ENCODE measurements at places on chromosomes 1 and 21.

GRCh38 chr1:171139890-171140289, 45.2 kb upstream of the FMO2 start:
- H3K27me3 ChIP-seq = no peaks in the 10 kb centered on the region
- peaks cover 21% of the 10 kb centered on the region for H3K4me1 ChIP-seq
- DNase-seq = no peak
- H3K36me3 ChIP-seq = no peaks in the 10 kb centered on the region
- H3K27ac ChIP-seq = no peak overlapping the region

DNA sequence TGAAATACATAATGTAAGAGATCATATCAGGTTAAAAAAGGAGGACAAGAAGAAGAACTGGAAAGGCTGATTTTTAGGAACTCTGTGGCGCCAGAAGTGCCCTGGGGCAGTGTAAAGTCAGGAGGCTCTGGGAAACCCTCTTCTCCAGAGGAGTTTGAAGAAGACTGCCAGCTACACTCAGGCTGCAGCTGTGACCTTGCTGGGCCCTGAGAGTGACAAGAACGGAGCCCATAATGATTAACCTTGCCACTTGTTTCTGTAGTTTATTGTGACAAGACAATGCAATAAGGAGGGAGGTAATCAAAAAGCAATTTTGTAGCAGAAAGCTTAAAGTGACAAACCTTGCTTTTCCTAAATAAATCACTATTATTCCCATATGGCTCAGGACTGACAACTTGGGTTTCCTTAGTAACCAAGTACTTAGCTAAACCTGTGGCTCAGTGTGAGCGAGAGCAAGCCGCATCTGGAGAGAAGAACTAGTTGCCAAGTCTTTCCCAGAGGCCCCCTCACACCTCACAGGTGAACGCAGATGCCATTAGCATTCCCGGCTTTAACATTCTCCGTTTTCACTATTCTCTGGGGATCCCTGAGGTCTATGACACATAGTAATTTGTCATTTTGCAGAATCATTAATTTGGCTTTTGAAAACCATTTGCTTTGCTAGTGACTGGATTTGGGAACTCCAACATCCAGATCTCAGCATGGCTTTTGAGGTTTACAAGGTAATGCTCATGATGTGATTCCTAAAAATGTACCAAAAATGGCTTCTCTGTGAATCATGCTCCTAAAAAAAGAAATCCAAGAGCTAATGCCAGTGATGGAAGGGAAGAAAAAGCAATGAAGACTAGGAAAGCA, 115.9 kb downstream of the OMA1 start:
- H3K4me1 ChIP-seq = peaks cover 13% of the 10 kb centered on the region
- DNase-seq = no peak
- no peak overlapping the region for H3K27ac ChIP-seq
- no peaks in the 10 kb centered on the region for H3K36me3 ChIP-seq

GRCh38 chr1:15820478-15820877, 13.0 kb upstream of the UQCRHL start:
- H3K27me3 ChIP-seq = no peaks in the 10 kb centered on the region
- no peaks in the 10 kb centered on the region for H3K4me1 ChIP-seq
- no peak overlapping the region for H3K27ac ChIP-seq
- DNase-seq = no peak
- H3K4me3 ChIP-seq = no peak overlapping the region
- H3K36me3 ChIP-seq = no peaks in the 10 kb centered on the region

GRCh38 chr1:38079019-38079418, 32.4 kb upstream of the POU3F1 start:
- no peak for DNase-seq
- no peak overlapping the region for H3K27ac ChIP-seq
- H3K36me3 ChIP-seq = no peaks in the 10 kb centered on the region
- H3K4me1 ChIP-seq = peaks cover 22% of the 10 kb centered on the region
- no peak overlapping the region for H3K4me3 ChIP-seq

DNA sequence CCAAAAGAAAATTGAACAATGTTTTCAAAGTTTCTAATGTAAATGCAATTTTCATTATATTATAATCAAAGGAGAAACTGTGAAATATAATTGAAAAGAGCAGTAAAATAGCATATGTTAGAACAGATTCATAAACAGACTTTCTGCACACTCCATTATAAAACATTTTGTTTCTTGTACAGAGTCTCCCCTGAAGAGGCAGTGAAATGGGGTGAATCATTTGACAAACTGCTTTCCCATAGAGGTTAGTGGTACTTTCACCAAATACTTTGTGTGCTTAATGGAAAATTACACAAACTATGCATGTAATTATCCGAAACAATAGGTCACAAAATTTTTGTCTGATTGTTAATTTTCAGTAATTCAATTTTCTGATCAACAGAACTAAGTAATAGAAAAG, 1.9 kb downstream of the RGS18 start:
- H3K27me3 ChIP-seq = no peaks in the 10 kb centered on the region
- no peaks in the 10 kb centered on the region for H3K36me3 ChIP-seq
- DNase-seq = no peak
- H3K4me3 ChIP-seq = no peak overlapping the region

GRCh38 chr1:37821481-37821880, 13.5 kb upstream of the YRDC start:
- H3K4me3 ChIP-seq = no peak overlapping the region
- no peaks in the 10 kb centered on the region for H3K4me1 ChIP-seq
- no peaks in the 10 kb centered on the region for H3K27me3 ChIP-seq
- peaks cover 32% of the 10 kb centered on the region for H3K36me3 ChIP-seq

- no peaks in the 10 kb centered on the region for H3K36me3 ChIP-seq
- H3K4me1 ChIP-seq = peaks cover 10% of the 10 kb centered on the region
- no peak overlapping the region for H3K27ac ChIP-seq
- H3K27me3 ChIP-seq = no peaks in the 10 kb centered on the region
- no peak for DNase-seq
These were observed 407.9 kb upstream of the PKN2 start for GRCh38 chr1:88276163-88276562.

DNA sequence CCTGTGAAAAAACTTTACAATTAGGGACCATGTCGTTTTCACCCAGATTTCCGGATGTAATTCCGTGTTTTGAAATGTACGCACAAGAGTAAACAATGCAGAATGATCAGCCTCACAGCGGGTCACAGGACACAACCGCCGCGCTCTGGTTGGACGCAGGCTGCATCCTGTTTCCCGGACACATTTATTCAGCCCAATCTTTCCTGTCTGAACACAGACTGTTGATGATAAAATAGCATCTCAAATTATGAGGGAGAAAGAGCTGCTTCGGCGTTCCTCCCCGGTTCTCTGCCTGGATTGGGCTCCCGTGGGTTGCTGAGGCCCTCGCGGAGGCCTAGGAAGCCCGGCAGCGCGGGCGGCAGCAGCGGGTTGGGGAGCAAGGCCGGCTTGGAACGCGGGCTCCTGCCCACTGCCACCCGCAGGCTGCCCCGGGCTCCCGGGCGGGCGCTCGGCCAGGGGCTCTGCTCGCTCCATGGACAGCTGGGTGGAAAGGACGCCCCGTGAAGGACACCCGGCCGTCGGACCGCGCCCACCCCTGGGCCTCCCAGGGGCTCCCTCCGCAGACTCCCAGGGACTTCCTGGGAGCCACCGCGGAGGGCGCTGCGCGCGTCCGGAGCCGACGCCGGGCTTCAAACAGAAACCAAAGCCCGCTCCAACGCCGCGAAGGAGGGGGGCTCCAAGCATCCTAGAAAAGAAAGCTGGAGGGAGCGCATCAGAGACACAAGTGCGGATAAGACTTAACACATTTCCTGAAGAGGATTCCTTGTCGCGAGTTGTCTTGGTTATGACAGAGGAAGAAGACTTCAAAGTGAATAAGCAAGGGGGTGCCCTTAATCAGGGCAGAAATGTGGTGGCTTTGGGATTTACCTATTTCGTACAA, 122.3 kb downstream of the ESRRG start:
- H3K4me1 ChIP-seq = peaks cover 20% of the 10 kb centered on the region
- H3K36me3 ChIP-seq = no peaks in the 10 kb centered on the region
- peaks cover 9% of the 10 kb centered on the region for H3K27me3 ChIP-seq
- peak overlapping the region; percentile 53 for H3K4me3 ChIP-seq
- no peak overlapping the region for H3K27ac ChIP-seq
- peak; percentile 89 for DNase-seq

DNA sequence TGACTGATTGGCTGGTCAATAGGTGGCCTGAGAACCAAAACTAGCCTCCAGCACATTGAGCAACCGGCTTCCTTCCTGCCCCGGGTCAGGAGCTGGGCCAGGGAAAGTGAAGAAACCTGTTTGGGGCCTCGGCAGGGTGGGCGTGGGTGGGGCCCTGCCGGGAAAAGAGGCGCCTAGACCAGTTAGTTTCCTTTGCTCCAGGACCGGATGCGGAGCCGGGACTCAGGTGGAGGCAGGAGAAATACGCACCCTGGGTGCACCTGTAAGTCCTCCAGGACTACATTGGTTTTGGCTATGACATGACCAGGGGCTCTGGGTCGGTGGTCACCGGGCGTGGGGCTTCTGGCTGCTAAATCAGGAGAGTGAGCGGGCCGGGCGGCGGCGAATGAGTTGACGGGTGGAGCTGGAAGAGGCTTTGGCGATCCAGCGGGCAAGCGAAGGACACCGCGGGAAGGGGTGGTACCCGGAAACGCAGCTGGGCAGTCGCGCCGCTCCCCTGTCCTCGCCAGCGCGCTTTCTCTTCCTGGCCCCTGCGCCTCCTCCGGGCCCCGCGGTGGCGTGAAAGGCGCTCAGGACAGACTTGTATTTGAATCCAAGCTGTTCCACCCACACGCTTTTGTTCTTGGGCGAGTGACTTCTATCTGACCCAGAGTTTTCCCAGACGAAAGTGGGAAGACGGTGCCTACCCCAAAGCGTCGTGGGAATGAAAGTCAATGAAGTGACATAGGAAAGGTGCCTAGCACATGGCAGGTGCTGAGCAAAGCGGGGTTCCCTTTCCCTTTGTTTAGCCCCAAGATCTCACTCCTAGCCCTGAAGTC, 30.6 kb upstream of the JUN start:
- no peaks in the 10 kb centered on the region for H3K36me3 ChIP-seq
- peak; percentile 80 for DNase-seq
- no peak overlapping the region for H3K27ac ChIP-seq
- H3K27me3 ChIP-seq = peaks cover 24% of the 10 kb centered on the region

- peaks cover 26% of the 10 kb centered on the region for H3K36me3 ChIP-seq
- DNase-seq = no peak
- peak overlapping the region; percentile 40 for H3K27ac ChIP-seq
- no peak overlapping the region for H3K4me3 ChIP-seq
These were observed 17.5 kb downstream of the CAP1 start for GRCh38 chr1:40058097-40058452.

- peak; percentile 8 for DNase-seq
- no peak overlapping the region for H3K4me3 ChIP-seq
- peaks cover 10% of the 10 kb centered on the region for H3K4me1 ChIP-seq
- H3K27me3 ChIP-seq = no peaks in the 10 kb centered on the region
These were observed 908.2 kb upstream of the ADGRL2 start for GRCh38 chr1:80892539-80892938.

DNA sequence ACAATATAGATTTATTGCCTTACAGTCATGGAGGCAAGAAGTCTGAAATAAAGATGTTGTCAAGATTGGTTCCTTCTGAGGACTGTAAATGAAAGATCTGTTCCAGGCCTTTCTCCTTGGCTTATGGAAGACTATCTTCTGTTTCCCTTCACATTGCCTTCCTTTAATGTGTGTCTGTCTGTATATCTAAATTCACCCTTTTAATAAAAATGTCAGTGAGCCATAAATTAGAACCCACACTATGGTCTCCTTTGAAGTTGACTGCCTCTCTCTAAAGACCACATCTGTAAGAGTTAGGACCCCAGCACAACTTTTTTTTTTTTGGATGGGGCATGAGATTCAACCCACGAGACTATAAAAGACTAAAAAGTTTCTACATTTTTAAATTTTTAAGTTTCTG, 305.8 kb downstream of the KCNT2 start:
- H3K27me3 ChIP-seq = no peaks in the 10 kb centered on the region
- H3K4me1 ChIP-seq = peaks cover 31% of the 10 kb centered on the region
- no peak for DNase-seq
- no peak overlapping the region for H3K4me3 ChIP-seq
- H3K27ac ChIP-seq = peak overlapping the region; percentile 17
- no peaks in the 10 kb centered on the region for H3K36me3 ChIP-seq

- H3K27ac ChIP-seq = no peak overlapping the region
- H3K4me3 ChIP-seq = no peak overlapping the region
- no peaks in the 10 kb centered on the region for H3K36me3 ChIP-seq
- DNase-seq = no peak
- no peaks in the 10 kb centered on the region for H3K4me1 ChIP-seq
These were observed 83.2 kb downstream of the SH3GLB1 start for GRCh38 chr1:86787621-86788020.

DNA sequence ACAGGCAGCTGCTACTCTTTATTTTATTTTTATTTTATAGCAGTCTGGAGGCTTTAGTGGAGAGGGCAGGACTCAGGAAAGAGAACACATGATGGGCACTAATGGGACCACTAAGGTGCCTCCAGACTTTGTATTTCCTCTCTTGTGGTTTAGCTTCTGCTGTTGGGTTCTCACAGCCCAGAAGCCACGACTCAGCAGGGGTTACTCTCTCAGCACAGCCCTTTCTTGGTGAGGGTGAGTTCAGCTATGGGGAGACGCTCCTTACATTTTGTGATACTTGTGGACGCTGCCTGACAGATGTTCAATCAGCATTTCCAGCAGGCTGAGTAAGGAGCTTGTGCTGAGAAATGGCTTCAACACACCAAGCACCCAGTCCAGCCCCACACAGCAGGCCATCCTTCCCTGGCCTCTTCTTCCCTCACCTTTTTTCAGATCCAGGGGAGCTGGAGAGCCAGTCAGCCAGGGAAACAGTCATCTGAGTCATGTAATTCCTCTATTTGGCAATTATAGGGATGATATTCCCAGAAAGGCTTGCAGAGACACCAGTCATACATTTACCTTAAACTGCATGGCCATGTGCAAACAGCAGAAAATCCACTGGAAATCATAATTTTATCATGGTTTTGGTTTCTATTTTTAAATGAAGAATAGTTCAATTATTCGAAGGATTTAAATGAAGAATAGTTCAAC, 53.2 kb upstream of the RAB3GAP2 start:
- peaks cover 13% of the 10 kb centered on the region for H3K4me1 ChIP-seq
- H3K27me3 ChIP-seq = no peaks in the 10 kb centered on the region
- no peak for DNase-seq
- H3K27ac ChIP-seq = no peak overlapping the region
- H3K4me3 ChIP-seq = no peak overlapping the region

DNA sequence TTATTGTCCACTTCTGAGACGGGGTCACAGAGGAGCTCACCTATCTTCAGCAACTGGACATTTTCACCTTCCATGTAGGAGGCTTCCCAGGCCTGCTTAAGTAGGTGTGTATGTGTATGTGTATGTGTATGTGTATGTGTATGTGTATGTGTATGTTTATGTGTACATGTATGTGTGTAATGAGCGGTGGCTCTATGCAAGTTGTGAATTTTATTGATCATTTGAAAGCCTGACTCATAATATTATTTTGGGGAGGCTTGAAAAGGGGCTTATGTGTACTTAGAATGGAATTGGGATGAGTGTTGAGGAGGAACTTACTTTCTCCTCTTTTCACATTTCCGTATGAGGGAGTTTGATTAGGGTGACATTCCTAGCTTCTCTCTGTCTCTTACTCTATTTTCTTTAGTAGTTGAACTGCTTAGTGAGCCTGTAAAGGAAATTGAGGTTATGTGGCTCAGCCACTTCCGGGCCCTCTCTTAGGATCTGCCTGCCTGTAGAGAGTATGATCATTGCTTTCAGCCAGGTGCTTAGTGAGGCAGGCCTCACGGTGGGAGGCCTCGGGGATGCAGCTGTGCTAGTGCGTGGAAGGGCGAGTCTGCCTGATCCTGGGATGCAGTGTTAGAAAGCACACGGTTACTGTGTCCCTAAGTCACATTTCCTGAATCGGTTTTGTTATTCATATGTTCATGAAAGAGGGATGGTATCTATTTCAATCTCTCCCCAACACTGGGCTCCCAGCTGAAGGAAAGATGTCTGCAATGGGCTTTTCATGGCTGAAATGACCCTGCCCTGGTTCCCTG, 61.0 kb downstream of the IER5 start:
- DNase-seq = peak; percentile 34
- no peak overlapping the region for H3K4me3 ChIP-seq
- H3K27ac ChIP-seq = no peak overlapping the region
- H3K27me3 ChIP-seq = no peaks in the 10 kb centered on the region
- no peaks in the 10 kb centered on the region for H3K36me3 ChIP-seq

All from GM23338 (cell line).